Effector CD4-positive, alpha-beta T cell (primary cell): ENCODE measurements at places on chromosomes 3 and 15.

- no peak for DNase-seq
Observed at GRCh38 chr3:131819381-131820055, 215.3 kb downstream of the CPNE4 start.

- DNase-seq: no peak
Observed at GRCh38 chr3:193190146-193190786, 50.8 kb upstream of the PLAAT1 start.

GRCh38 chr3:143644370-143645089 is 203.7 kb downstream of the SLC9A9 start:
- DNase-seq: no peak

GRCh38 chr3:97699889-97700288 is 64.7 kb upstream of the ARL6 start:
- no peak for DNase-seq

DNA sequence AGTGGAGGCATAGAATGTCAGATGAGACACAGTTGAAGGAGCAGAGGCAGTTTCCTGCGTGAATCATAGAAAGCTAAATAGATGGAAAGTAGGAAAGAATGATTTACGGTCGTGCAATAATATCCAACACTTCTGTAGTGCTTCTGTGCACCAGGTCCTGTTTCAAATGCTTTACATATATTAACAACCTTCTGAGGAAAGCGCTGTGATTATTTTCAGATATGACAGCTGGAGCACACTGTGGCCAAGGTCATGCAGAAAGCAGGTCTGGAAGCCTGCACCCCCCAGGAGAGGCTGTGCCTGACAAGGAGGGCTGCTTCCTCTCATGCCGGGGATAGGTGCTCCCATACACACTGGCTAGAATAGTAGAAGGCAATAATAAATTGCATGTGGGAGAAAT is 104.5 kb downstream of the CHRNA7 start:
- no peak for DNase-seq

DNA sequence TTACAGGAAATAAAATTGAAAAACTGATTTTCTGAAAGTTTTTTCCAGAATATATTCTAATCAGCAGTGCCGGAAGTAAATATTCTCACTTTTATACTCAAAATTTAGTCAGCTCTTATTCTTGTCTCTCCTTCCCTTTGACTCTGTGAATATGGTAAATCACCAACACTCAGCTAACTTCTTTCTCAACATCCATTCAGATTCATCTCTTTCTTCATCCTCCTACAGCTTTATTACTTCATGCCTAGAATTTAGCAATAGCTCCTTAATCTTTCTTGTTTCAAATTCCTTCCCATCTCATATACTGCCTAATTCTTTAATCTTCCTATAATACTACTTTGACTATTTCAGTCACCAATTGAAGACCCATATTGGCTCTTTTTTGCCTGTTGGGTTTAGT is 67.9 kb downstream of the FGF7 start:
- no peak for DNase-seq

DNA sequence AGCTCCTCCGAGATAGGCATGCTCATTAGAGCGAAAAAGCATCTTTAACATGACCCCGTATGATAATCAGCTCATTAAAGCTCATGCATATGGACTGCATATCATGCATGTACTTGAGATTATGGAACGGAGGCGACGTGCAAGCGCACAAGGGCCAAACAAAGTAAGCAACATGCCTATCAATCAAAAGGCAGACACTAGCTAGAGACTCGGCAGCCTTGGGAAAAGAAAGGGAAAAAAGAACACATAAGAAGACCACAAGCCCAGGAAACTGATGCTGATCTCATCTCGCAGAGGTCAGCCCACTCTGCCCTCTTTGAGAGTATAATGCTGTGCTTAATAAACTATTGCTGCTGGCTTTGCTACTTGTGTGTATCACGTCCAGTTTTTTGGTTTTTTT is 2.6 kb upstream of the ACOX2 start:
- DNase-seq: no peak

DNA sequence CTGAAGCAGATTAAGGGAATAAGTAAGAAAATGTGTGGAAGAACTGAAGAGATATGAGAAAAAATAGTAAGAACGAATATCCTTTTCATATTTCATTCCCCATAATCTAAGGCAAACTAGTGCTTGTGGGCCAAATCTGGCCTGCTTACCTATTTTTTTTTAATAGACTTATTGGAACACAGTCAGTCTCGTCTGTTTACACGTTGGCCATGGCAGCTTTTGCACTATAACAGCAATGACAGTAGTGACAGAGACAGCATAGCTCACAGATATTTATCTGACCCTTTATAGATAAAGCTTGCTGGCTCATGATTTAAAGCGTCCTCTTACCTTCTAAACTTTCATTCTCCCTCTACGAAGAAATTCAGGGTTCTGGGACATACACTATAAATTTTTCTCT is 50.0 kb upstream of the CDAN1 start:
- no peak for DNase-seq

GRCh38 chr15:78469031-78469430 is 31.0 kb downstream of the IREB2 start:
- DNase-seq: no peak

GRCh38 chr3:156892701-156893100 is 66.5 kb downstream of the LEKR1 start:
- no peak for DNase-seq

DNA sequence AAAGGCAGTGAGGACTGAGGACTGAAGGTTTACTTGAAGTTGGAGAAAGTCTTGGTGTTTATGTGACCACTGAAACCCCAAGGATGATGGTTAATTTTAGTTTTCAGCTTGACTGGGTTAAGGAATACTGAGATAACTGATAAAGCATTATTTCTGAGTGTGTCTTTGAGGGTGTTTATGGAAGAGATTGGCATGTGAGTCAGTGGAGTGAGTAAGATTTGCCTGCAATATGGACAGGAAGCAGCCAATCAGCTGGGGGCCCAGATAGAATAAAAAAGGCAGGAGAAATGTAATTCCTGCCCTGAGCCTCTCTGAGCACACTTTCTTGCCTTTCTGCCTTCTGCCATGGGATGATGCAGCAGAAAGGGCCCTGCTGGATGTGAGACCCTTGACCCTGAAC is 92.4 kb downstream of the KBTBD8 start:
- no peak for DNase-seq

DNA sequence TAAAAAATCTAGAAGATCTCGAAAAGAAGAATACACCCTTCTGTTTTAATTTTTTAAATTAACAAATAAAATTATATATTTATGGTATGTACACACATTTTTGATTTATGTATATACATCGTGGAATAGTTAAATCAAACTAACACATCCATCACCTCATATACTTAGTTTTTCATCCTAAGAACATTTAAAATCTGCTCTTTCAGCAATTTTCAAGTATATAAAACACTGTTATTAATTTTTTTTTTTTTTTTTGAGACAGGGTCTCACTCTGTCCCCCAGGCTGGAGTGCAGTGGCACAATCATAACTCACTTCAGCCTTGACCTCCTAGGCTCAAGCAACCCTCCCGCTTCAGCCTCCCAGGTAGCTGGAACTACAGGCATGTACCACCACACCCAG is 32.8 kb upstream of the ACAP2 start:
- DNase-seq: no peak

DNA sequence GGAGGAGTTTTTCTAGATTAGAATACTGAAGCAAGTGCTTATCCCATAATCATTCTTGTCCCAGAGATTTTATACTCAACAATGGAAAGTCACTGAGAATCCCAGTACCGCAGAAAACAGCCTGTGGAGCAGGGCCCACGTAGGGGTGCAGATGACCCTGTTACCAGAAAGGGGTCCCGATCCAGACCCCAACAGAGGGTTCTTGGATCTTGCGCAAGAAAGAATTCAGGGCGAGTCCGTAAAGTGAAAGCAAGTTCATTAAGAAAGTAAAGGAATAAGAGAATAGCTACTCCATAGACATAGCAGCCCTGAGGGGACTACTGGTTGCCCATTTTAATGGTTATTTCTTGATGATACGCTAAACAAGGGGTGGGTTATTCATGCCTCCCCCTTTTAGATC is 2.6 kb downstream of the GCNT3 start:
- no peak for DNase-seq

GRCh38 chr3:179723617-179724016 is 70.8 kb downstream of the USP13 start:
- DNase-seq: no peak

DNA sequence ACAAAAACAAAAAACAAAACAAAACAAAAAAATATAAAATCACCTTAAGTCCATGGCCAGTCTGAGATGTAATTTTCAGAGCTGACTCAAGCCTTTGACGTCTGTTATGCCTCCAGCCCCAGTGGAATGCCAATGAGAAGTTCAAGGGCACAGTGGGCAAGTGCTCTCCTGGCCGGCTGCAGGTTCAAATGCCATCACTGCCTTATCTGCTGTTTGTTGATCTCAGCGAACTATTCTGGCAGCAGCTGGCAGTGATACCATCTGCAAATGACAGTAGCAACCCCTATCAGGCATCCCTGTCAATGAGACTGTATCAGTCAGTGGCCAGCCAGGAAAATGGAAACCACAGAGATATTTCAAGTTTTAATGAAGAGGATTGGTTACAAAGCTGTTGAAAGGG is 10.8 kb upstream of the PDE8A start:
- no peak for DNase-seq

DNA sequence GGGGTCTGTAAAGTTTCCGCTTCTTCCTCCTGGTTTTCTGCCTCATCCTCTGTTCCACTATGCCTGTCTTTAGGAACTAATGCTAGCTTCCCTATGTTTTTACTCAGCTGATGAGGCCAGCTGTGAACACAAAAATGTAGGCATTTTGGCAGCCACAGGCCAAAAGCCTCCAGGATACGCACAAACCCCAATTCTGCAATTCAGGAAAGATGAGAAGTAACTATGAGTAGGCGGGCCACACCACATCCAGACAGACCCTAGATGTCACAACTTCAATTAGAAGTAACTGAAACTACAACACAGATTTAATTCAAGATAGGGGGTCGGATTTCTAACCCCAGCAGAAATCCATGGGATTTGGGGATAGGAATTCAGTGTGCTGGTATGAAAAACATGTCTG is 11.9 kb downstream of the CA12 start:
- no peak for DNase-seq

DNA sequence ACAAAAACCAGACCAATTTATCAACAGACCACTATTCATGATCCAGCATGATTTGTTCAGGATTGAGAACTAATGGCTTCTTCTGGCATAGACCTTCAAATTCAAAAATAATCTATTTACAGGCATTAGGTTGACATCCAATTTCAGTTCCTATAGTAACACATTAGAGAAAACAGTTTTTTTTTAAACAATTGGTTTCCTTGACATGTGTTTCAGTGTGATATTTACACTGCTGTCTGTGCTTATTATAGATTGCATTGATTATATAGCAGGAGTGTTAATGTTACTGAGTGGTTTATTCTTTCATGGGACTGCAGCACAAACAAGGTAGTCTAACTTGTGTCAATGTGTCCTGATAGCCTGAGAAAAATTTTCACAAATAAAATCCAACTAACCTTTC is 579.3 kb downstream of the PLOD2 start:
- DNase-seq: no peak

GRCh38 chr3:131324923-131325322 is 56.7 kb upstream of the NUDT16 start:
- no peak for DNase-seq

- no peak for DNase-seq
Observed at GRCh38 chr15:67838789-67839332, 984 bp downstream of the RNU6-1 start.

- DNase-seq: no peak
Observed at GRCh38 chr3:50238549-50239026, 2.6 kb downstream of the GNAI2 start.

DNA sequence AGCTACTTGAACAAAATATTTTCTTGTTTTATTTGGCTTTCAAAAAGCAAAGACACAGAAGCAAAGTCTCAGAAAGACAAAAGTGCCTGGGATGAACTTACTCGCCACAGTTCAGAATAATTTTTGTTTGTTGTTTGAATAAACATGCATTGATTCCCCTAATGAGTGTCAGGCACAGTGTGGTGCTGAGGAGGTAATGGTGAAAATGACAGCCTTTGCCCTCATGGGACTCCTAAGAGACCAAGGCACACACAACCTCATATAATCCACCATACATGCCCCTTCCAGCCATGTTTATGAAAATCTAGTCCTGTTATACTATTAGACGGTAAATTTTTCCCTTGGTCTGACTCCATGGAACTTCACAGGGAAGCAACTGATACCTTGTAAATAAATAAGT is 2.5 kb downstream of the GOLIM4 start:
- no peak for DNase-seq

DNA sequence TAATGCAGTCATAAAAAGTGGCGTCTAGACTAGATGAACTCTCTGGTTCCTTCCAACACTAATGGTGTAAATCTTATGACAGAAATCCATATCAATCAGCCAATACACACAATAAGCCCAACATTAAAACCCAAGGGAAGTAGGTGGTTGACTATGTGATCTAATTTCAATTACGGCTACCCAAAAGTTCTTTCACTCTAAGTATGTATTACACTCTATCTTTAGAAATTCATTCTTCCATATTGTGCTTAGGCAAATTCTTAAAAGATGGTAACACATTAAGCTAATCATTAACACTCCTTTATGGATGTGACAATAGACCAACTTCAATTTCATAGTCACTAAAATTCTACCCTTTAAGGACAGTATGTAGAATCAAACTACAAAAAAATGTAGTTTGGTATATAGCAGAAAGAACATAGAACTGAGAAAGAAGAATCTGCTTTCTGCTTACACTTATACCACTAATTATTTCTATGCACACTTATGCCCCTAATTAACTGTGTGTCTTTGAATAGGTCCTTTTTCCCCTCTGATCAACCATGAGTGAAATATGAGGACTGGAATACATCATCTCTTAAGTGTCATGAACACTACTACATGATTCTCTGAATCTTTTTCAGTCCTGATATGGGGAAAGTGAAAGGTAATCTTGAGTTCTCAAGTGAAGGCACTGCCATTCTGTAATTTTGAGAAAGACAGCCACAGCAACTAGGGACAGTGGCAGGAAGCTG is 557.6 kb downstream of the IGSF11 start:
- DNase-seq: no peak

- DNase-seq: no peak
Observed at GRCh38 chr3:123344175-123344906, 104.5 kb downstream of the ADCY5 start.

DNA sequence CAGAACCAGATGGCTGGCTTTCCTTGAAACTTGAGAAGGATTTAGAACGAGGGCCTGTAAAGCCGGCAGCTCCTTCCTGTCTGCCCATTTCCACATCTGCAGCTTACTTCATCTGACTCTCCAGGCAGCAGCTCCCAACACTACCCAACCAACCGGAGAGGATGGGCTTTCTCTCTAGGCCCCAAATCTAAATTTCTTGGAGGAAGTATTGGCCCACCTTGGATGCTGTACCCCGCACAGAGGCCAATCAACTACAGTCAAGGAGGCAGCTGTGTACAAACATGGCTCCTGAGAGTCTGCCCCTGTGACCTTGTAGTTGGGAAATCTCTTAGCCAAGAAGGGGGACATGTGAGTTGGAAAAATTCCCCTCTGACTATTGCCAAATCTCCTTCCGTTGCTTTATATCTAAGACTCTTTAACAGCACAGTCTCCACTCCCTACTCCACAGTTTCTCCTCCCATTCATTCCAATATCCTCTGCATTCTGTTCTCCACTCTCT is 8.0 kb upstream of the ACAP2 start:
- no peak for DNase-seq
